D721Med (cell line): ENCODE measurements at places on chromosomes 11 and 22.

- no peak for DNase-seq
These were observed 599.9 kb downstream of the METTL15 start for GRCh38 chr11:28708075-28708474.

DNA sequence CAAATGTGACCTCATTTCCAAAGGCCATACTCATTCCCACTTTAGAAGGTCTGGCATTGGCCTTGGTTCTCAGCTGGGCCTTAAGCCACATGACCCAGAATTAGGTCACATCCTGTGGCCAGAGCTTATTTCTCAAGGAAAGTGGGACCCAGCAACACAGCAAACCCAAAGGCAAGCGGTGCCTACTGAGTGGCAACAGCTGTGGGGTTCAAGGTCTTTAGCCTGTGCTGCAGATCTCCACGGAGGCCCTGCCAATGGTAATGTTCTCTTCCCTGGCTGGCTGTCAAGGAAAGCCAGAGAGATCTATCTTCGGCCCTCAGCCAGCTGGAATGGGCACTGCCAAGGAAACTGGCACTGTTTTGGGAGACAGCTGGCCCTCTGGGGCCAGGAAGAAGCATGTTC, 41.5 kb upstream of the TP53I11 start:
- DNase-seq: no peak

- no peak for DNase-seq
These were observed 2.6 kb upstream of the MCM5 start for GRCh38 chr22:35397095-35397904.

DNA sequence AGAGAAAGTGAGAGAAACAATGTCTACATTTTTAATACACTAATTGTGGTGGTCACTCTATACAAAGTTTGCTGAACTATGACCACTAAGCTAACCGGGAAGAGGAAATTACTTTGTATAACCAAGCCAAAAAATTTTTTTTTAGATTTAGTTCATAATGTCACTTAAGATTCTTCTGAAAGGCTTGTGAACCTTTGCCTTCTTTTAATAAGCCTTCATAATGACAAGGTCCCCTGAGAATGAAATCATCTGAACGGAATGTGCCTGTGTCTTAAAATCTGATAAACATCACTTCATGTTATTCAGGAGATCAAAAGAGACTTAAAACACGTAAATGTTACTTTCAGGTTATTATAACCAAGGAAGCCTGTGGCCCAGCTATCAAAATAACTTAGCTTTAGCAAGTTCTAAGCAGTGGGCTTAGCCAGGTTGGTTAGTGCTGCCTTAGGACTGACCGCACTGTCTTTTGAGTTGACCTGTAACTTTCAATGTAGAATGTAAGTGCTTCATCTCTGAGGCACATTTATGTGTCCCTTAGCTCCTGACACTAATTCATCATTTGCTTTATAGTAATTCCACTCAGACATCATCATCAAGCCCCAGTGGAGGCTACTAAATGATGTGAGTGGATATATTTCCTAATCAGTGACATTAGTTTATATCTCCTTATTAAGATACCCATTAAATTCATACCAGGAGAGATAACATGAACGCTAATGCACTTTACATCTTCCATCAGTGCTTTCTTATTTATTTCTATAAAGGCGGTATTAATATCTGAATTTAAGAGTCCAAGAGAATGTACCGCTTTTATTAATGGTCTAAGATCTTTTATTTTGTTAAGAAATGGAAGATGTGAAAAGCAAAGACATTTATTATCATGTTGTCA, 122.5 kb downstream of the WNT11 start:
- no peak for DNase-seq

DNA sequence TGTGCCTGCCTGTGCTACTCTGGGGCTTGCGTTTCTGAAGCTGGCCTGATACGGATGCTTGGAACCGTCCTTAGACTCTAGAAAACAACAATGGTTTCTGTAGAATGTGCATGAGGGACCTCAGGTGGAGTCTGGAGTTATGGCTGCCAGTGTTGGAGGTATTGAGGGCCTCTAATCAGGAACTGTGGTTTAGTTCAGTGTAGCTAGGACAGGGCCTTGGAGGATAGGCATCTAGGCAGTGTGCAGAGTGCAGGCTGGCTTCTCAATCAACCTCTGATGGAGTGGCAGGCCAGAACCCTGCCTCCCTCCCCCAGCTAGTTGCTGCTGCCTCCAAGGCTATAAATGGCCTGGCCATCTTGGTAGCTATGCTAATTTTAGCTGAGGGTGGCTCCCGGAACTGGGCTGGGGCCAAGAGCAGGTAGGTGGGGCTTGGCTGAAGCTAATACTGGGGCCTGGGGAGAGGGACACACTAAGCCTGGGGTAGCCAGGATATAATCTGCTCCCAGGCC, 4.0 kb downstream of the STIM1 start:
- DNase-seq: no peak
